MM.1S (cell line): ENCODE measurements at places on chromosomes 12 and 14.

GRCh38 chr12:130423136-130423535, 85.4 kb downstream of the PIWIL1 start:
- DNase-seq = no peak

- DNase-seq = no peak
Observed at GRCh38 chr14:35695647-35696046, 113.4 kb downstream of the RALGAPA1 start.

DNA sequence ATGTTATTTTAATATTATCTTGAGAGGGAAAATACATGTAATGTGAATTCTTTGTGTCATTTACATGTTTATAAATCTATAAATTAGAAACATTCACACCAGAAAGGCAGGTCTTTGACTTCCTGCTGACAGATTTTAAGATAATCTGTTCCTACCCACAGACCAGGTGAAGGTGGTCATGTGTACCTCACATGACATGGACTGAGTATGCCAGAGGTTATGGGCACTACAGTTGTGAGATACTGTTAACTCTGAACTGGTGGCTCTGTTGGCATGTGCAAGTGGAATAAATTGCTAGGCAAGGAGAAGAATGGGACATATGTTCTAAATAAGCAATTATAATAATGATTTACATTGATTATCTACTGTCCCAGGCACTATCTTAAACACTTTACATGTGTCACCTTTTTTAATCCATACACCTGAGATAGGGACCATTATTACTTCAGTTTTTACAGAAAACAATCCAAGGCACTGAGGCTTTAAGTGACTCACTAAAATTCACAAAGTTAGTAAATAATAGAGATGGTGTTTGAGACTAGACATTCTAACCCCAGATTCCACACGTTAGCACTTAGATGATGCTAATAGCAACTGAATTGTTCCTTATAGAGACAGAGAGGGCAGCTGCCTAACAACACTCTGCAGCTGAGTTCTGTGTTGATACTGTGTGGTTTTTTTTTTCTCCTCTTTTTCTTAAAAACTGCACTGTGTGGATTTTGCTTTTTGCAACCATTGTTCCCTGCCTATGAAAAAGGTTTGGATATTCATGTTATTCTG, 23.8 kb downstream of the SLC16A7 start:
- DNase-seq = no peak

GRCh38 chr14:92754966-92755365, 6.5 kb upstream of the LGMN start:
- no peak for DNase-seq

- DNase-seq = no peak
Observed at GRCh38 chr12:18270958-18271460, 9.7 kb downstream of the PIK3C2G start.

GRCh38 chr14:102504328-102504999, 5.1 kb downstream of the ANKRD9 start:
- DNase-seq = no peak

DNA sequence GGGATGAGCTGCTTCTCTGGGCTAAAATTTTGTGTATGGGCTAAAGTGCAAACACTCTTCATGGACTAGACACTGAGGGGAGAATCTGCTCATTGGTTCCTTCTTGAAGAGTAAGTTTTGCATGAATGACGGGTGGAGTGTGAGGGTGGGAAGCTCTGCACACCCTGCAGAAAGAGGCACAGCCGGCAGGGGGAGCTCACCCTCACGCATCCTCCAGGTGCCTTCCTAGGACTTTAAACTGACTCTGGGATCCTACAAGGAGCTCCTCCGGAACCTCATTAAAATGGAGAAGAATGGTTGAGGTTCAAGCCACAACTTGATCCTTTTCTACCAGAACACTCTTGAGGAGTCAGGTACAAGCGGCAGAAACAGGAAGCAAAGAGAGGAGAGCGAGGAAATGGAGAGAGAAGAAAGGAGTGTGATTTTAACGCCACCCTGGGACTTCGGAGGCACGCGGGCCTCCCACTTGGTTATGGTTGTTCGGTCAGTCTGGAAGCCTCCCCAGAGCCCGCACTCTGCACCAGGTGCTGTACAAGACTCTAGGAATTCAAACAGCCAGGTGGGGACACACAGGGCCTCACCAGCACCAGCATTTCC, 87.5 kb downstream of the SETD3 start:
- no peak for DNase-seq

- DNase-seq = no peak
Observed at GRCh38 chr14:62146030-62146429, 383.8 kb downstream of the SNAPC1 start.
